ENCODE measurements at places on chromosomes 6 and 20. TPM values are rescaled to one million over a fixed set of nuclear protein-coding genes. Genes with fewer than 3 reads are reported as not detected.

MATN4 gene
- polyA plus RNA-seq = 0.05 TPM

DNA sequence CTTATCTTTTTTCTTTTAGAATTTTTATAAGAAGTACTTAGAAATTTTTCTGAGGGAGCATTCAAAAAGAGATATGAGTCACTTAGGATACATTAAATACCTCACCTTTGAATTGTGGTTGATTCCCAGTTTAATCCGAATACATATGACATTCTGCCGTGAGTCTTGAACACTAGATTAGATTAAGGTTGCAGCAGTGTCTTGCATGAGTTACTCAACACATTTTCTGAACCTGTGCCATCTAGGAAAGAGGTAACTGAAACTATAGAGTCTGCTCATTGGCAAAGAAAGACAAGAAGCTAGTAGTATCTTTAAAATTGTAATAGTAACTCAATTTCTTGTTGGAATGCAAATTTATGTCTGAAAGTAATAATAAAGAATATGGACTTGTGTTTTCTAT lies 14.9 kb downstream of the PEX3 start:
- no peak for DNase-seq

FAXC gene
- 0.45 TPM for polyA plus RNA-seq

DNA sequence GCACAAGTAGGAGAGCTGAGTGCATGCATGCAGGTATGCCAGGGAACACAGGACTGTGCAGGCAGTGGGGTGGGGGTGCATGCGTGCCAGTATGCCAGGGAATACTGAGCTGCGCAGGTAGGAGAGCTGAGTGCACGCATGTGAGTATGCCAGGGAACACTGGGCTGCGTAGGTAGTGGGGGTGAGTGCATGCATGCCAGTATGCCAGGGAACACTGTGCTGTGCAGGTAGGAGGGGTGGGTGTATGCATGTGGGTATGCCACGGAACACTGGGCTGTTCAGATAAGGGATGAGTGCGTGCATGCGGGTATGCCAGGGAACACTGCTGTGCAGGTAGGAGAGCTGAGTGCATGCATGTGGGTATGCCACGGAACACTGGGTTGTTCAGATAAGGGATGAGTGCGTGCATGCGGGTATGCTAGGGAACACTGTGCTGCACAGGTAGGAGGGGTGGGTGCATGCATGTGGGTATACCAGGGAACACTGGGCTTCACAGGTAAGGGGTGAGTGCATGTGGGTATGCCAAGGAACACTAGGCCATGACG lies 77.4 kb downstream of the LRFN2 start:
- DNase-seq = no peak

SLC22A2 gene
- polyA plus RNA-seq = 0.05 TPM

DNA sequence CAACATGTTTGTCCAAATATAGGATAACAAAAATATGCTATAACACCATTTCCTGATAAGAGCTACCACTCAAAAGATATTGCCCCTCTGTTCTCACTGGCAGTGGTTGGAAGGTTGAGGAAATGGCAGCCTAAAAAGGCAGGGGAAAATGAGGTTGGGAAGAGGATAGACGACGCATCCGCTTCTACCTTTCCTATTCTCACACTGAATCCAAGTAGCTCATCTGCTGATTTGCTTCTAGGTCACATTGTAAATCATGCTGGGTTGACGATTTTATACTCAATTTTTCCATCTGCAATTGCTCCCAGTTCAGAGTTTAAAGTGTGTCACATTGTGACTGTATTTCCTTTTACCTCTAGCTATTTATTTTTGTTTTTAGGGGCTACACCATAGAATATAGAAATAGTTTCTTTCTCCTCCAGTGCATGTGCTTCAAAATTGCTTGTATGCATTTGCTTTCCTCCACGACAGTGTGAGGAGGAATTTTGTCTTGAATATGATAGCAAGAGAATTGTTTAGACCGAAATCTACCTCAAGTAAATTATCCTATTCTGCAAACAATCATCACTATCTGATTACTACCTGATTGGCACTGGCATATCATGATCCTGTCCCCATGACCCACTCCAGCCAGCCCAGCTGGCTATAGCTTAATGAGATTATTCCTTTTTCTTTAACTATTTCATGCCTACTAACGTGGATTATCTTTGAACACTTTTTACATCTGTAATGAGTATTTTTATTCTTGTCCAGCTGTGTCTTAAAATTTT lies 179.6 kb upstream of the RAB32 start:
- no peak for DNase-seq

DNA sequence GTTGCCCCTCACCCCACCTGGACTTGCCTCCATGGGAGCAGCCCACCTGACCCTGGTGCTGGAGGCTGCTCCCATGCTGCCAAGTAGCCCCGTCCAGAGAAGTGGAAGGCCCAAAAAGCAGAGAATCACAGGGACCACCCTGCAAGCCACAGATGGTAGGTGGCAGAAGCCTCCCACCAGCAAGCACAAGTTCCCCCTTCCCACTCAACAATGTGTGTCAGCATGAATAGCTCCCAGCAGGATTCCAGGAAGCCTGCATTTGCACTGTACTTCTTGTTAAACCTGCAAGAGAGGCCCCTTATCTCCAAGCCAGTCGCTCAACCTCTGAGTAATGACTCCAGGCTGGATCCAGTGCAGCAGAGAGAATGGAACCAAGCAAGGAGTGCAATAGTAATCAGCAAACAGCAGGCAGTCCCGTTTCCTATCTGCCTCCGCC lies 180.8 kb upstream of the CST7 start:
- no peak for DNase-seq

NKAIN4 gene
- polyA plus RNA-seq = not detected

All from right cardiac atrium (tissue), 5 donors.